ENCODE measurements at places on chromosomes 2 and 18.

DNA sequence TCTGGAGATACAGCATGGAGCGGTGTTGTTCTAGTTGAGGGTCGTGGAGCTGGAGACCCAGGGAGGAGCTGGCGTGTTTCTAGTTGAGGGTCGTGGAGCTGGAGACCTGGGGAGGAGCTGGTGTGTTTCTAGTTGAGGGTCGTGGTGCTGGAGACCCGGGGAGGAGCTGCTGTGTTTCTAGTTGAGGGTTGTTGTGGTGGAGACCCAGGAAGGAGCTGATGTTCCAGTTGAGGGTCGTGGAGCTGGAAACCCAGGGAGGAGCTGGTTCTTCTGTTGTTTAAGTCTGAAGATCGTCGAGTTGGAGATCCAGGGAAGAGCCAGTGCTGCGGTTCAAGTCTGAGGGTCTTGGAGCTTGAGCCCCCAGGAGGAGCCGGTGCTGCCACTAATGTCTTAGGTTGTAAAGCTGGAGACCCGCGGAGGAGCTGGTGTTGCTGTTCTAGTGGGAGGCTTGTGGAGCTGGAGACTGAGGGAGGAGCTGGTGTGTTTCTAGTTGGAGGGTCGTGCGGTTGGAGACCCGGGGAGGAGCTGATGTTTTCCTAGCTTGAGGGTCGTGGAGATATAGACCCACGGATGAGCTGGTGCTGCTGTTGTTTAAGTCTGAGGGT lies 155.3 kb downstream of the RTP5 start:
- DNase-seq = no peak

DNA sequence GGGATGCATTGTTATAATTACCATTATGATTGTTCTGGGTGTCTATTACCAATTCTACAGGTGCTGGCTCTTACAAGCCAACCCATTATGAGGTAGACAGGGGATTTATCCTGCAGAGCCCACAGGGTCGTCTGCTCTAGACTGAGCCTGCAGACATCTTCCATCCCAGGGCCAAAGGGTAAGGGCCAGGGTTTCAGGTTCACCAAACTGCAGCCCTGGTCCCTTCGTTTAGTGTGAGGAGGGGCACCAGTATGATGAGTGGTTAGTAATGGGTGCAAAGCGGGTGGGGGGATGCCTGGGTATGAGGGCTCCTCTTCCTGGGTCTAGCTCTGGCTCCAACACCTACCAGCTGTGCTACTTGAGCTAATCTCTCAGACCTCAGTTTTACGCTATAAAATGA lies 1.2 kb upstream of the ARID5A start:
- no peak for DNase-seq

DNA sequence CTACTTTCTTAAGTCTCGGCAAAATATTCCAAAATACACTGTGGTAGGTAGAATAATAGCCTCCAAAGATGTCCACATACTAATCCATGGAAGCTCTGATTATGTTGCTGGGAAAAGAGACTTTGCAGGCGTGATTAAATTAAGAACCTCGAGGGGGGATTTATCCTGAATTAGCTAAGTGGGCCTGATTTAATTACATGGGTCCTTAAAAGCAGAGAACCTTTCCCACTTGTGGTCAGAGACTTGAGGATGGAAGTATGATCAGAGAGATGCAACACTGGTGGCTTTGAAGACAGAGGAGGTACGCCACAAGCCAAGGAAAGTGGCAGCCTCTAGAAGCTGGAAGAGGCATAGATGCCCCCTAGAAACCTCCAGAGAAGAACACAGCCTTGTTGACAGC lies 2.8 kb downstream of the DYM start:
- DNase-seq = no peak

- DNase-seq = no peak
These were observed 575 bp downstream of the CCDC150 start for GRCh38 chr2:196640031-196640548.
